Dorsolateral prefrontal cortex (tissue), 122 donors: ENCODE measurements at places on chromosomes 11 and 22. TPM values are rescaled to one million over a fixed set of nuclear protein-coding genes. Genes with fewer than 3 reads are reported as not detected.
A peak's percentile ranks its signal among the peaks of the same experiment; 100 is the strongest.

The MAPK8IP2 gene
- 168 TPM for total RNA-seq

DNA sequence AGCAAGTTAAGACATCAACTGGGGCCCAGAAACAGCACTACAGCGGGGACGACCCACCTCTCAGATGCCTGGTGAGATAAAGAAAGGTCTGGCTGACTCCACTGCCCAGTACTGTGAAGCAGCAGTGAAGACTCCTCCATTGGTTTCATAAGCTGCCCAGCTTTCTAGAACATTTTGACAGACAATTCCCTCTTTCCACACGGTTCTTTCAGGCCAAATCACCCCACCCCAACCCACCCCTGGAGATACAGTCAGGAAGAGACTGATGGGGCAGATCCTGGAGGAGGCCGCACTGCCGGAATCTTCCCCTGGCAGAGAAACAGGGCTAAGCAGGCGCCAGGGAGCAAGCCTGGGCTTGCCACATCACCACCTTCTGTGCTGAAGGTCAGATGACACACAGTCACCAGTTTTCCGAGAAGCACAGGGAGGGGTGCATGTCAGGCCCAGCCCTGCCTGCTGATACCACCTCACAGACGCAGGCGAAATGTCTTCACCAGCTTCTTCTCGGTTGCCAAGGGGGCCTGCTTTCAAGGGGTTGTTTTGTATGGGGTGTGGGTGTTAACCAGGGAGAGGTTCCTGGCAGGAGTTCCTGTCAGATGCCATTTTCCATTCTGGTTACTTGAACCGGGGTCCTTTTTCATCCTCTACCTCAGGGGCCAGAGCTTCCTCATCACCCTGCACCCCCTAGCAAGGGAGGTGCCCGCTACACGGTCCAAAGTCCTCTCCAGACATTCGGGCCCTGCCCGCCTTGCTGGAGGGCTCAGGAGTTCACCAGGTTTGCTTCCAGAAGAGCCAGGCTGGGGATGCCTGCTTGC, 1.4 kb upstream of the NEAT1 start:
- peak; percentile 92 for DNase-seq

GRCh38 chr11:45374653-45375059, 88.5 kb upstream of the SYT13 start:
- no peak for DNase-seq

The GSTT2 gene
- total RNA-seq: not detected

- DNase-seq: no peak
Measured at GRCh38 chr11:27040302-27041115, at the start of gene BBOX1. BBOX1 (plus strand) TSS chr11:27040815; CDS start chr11:27055431, 14,616 bp downstream.

- no peak for DNase-seq
Measured at GRCh38 chr22:42699281-42699975, 21.2 kb downstream of the A4GALT start.

The NXPE1 gene
- total RNA-seq: not detected

DNA sequence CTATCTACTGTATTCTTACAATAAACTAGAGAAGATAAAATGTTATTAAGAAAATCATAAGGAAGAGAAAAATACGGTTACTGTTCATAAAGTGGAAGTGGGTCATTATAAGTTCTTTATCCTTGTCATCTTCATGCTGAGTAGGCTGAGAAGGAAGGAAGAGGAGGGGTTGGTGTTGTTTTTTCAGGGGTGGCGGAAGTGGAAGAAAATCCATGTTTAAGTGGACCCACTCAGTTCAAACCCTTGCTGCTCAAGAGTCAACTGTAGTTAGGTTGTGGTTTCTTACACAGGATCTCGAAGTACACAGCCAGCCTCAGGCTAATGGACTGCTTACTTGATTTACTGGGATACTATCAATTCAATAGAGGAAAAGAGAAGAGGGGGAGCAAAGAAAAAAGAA, 63.1 kb downstream of the PIWIL4 start:
- no peak for DNase-seq

DNA sequence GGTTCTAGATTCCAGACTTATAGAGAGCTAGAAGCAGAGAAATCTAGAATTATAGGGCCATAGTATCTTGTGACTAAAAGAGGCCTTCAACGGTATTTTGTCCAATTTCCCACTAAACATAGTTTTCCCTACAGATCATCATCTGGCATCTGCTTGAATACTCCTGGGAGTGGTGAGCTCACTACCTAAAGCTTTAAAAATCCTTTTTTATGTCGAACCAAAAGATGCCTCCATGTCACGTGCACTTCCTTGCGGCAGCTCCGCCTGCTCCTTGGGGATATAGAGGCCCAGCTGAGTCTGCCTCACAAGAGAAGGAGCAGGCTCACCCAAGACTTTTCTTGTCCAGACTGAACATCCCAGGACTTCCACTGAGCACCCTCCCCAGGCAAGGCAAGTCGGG, 4.3 kb upstream of the MB start:
- no peak for DNase-seq

The KCNQ1OT1 gene
- 3.8 TPM for total RNA-seq

GRCh38 chr11:17605651-17606122, 58.6 kb downstream of the OTOG start:
- DNase-seq: no peak

DNA sequence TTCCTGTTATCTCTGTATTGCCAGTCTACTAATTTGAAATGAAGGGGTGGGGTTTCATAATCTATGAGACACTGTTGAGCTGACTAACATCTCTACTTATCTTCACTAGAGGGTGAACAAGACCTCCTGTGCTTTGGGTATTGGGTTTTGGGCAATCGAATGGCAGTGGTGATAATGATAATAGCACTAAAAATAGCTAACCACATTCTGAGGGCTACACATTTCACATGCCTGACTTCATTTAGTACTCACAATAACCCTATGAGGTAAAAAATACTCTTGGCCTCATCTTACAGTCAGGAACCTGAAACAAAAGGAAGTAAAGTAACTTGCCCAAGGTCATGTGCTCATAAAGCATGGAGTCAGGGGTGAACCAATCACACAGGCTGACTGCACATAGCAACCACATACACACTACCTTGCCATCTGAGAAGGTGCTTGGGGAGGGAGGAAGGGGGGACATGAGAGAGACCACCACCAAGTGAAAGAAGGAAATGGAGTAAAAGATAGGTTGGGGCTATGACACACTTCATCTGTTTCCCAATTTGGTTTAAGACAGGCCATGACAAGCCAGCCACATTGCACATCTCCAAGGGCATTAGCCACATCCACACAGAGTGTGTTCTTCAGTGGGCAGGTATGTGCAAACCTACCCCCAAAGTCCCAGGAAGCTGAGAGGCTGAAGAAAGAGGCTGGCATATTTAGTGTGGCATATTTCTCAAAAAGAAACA, 387.6 kb upstream of the DDI1 start:
- no peak for DNase-seq

DNA sequence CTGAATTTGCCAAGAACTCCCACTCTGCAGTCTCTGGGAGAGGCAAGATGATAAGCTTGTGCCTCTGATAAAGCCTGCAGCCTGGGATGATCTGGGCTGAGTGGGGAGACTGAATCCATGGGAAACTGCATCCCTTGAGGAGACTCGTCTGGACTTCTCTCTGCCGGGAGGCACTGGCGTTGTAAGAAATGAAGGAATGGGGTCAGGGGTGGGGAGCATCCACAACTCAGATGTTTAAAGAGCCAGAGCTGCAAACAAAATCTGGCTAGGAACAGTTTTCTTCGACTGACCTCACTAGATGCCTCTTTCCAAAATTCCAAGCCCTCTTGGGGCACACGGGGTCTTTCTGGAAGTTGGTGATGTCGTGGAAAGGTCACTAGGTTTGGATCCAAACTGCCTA, 64.4 kb downstream of the SPON1 start:
- DNase-seq: no peak

GRCh38 chr11:13258855-13259254, 18.7 kb upstream of the BMAL1 start:
- DNase-seq: no peak

DNA sequence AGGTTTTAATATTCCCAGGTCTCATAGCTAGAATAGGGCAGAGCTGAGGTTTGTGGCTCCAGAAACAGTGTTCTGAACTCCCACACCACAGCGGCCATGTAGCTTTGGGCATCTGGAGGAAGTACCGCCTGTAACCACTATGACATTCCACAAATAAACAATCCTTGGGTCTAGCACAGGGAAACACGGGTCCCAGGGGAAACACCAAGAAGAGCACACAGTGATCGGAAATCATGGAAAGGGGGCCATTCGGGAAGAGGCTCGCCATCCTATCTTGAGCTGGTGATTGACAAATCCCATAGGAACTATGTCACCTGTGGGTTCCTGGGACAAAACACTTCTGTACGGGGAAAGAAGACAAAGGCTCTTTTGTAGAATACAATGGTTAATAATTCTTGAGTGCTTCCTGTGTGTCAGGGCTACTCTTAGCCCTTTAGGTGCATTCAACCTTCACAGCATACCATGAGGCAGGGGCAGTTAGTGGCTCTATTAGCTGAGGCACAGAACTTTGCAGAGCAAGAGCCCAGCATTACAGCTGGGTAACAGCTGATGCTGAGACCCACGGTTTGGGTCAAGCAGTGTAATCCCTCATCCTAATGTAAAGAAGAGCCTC, 514.2 kb downstream of the NTM start:
- no peak for DNase-seq

- no peak for DNase-seq
Measured at GRCh38 chr22:40922484-40923303, 28.5 kb upstream of the RBX1 start.

- no peak for DNase-seq
Measured at GRCh38 chr22:21044931-21045584, 688 bp upstream of the LRRC74B start.

GRCh38 chr22:22226448-22227187, 18.0 kb upstream of the VPREB1 start:
- DNase-seq: no peak

DNA sequence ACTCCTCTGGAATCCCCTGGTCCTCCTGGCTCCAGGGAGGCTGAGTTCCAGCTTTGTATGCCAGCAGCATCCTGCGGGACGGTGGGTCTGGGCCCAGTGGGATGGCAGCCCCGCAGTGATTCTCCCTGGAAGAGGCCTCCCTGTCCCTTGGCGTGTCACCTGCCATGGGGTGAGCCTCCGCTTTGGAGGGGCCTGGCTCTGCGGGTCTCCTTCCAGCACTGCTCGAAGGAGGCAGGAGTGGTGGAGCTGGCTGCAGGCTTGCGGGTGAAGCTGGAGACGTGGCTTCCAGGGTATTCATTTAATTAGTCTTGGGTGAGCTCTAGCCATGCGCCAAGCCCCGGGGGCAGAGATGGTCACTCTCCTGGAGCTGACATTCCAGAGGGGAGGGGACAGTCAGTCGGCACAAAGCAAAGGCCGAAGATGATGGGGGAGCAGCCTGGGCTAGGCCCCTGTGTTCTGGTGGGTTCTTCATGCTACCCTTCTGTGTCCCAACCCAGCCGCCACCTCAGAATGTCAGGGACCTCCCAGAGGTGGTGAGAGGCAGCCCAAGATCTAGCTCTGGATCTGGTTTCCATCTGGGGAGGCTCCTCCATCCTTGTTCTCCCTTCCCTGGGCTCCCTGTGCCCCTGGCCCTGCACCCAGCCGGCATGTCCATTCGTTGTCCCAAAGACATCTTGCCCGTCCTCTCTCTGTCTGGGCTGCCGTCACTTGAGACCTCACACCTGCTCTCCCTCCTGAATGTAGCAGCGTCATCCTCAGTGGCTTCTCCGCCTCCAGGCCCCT, 1332.5 kb downstream of the BRD1 start:
- peak; percentile 41 for DNase-seq

DNA sequence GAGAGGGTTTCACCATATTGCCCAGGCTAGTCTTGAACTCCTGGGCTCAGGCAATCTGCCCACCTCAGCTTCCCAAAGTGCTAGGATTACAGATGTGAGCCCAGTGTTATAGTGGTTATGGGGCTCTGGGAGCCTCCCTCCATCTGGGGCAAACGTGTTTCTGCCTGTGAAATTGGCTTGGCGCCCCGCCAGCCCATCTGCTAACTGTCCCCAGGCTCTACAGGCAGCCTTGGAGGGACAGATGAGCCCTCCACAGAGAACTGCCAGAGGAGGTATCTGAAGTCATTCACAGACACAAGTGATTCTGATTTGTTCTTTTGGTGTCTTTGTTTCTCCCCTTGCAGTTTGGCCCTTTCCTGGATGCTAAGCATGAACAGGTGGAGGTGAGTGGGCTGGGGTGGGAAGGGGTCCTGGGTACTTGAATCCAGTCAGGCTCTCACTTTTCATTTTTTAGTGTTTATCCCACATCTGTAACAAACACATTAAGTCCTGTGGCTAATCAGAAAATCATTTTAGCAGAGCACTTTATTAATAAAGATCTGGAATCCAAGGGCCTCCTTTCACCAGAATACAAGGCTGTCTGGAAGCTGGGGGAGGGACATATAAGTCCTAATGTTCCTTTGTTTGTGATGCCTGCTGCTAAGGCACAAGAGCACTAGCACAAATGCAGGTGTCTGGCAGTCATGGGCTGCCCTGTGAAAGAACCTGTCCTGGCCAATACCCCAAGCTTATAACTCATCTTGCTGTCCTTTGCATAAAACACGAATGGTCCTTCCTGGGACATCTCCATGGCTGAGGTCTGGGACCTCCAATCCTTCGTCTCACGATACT, 25.7 kb upstream of the CDC42EP2 start:
- DNase-seq: peak; percentile 73

DNA sequence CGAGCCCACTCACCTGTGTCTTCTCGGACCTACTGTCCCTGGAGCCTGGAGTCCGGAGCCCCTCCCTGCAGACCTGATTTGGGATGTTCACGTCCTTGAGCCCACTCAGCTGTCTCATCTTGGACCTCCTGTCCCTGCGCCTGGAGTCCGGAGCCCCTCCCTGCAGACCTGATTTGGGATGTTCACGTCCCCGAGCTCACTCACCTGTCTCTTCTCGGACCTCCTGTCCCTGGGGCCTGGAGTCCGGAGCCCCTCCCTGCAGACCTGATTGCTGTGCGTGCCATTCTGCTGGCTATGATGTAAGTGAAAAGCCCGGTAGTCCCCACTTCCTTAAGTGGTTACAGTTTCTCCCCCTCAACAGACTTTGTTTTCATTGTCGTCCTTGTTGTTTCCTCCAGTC, 867.1 kb downstream of the BRD1 start:
- no peak for DNase-seq

The AIFM3 gene
- total RNA-seq: 65.9 TPM

The FXYD6 gene
- 471 TPM for total RNA-seq

The DSCAML1 gene
- total RNA-seq: 39.2 TPM

The PAMR1 gene
- 31.1 TPM for total RNA-seq

GRCh38 chr11:74493791-74494630, 487 bp upstream of the LIPT2 start:
- no peak for DNase-seq

GRCh38 chr11:62461740-62462507, 43.1 kb downstream of the SCGB1A1 start:
- DNase-seq: no peak

DNA sequence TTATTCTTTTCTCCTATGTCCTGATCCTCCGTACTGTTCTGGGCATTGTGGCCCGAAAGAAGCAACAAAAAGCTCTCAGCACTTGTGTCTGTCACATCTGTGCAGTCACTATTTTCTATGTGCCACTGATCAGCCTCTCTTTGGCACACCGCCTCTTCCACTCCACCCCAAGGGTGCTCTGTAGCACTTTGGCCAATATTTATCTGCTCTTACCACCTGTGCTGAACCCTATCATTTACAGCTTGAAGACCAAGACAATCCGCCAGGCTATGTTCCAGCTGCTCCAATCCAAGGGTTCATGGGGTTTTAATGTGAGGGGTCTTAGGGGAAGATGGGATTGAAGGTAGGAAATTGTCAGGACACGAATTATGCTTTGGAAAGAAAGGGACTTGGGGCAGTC, 843 bp downstream of the OR51T1 start:
- DNase-seq: no peak

The TTC28 gene
- total RNA-seq: 44.4 TPM

The PTPN5 gene
- total RNA-seq: 125 TPM
